ENCODE measurements at places on chromosomes 2 and 18.

- DNase-seq, result peak; percentile 47
These were observed 10.0 kb downstream of the HK2 start for GRCh38 chr2:74843899-74844298.

GRCh38 chr2:146916914-146917313 lies 927.9 kb upstream of the ACVR2A start:
- DNase-seq, result no peak

- DNase-seq, result no peak
These were observed 383.8 kb downstream of the FIGN start for GRCh38 chr2:163351966-163352365.

- no peak for DNase-seq
These were observed 335.8 kb downstream of the GULP1 start for GRCh38 chr2:188627471-188627870.

DNA sequence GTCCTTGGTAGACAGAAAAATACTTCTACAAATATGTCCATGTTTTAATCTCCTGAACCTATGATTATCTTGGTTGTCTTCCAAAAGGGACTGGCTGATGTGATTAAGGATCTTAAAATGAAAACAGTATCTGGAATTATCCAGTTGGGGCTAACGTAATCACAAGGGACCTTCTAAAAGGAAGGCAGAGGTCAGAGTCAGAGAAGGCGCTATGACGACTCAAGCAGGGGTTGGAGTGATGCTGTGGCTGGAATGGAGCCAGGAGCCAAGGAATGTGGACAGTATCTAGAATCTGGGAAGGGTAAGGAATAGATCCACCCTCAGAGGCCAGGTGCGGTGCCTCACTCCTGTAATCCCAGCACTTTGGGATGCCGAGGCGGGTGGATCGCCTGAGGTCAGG lies 4.2 kb upstream of the USP14 start:
- no peak for DNase-seq

DNA sequence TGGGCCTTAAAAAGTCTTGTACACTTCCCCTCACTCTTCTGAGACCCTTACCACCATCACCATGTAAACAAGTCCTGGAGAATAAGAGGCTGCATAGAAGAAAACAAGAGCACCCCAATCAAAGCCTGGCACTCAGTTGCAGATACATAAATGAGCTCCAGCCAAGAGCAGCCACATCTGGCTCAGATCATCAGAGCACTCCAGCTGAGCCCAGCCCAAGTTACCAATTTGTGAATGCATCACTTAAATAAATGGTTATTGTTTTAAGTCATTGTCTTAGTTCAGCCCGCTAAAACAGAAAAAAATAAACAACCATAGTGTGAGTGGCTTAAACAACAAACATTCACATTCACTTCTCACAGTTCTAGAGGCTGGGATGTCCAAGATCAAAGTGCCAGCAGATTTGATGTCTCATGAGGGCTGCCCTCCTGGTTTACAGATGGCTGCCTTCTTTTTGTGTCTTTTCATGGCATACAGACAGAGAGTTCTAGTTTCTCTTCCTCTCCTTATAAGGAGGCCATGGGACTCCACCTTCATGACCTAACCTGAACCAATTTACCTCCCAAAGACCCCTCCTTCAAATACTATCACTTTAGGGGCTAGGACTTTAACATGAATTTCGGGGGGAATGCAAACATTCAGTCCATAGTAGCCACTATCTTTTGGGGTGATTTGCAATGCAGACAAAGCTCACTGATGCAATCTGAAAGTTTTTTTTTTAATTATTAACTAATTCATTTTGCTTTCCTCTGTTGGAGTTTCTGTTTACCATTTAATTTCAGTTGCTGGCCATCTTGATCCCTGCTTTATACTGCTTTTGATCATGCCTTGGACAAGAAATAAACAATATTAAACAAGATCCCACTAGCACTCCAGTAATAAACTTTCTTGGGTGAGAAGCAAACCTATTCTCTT lies 187.5 kb upstream of the ACVR2A start:
- DNase-seq, result no peak

- no peak for DNase-seq
These were observed 4.9 kb downstream of the VIT start for GRCh38 chr2:36701391-36701795.

DNA sequence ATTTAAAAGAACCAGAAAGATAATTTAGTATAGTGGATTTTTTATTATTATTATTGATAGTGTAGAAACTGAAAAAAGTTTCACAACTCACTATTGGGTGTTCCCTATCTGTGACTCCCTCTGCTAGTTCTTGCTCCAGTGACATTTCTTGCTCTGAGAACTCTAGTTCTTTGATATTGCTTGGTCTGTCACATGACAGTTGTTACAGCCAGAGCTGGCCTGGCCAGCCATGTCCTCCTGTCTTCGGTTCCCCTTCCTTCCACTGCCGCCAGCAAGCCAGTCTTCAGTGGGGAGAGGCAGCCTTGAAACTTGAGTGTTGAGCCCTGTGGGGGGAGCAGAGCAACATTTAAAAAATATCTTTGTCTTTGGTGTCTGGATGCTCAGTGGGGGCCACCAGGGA lies 7.6 kb upstream of the THOC1 start:
- no peak for DNase-seq

DNA sequence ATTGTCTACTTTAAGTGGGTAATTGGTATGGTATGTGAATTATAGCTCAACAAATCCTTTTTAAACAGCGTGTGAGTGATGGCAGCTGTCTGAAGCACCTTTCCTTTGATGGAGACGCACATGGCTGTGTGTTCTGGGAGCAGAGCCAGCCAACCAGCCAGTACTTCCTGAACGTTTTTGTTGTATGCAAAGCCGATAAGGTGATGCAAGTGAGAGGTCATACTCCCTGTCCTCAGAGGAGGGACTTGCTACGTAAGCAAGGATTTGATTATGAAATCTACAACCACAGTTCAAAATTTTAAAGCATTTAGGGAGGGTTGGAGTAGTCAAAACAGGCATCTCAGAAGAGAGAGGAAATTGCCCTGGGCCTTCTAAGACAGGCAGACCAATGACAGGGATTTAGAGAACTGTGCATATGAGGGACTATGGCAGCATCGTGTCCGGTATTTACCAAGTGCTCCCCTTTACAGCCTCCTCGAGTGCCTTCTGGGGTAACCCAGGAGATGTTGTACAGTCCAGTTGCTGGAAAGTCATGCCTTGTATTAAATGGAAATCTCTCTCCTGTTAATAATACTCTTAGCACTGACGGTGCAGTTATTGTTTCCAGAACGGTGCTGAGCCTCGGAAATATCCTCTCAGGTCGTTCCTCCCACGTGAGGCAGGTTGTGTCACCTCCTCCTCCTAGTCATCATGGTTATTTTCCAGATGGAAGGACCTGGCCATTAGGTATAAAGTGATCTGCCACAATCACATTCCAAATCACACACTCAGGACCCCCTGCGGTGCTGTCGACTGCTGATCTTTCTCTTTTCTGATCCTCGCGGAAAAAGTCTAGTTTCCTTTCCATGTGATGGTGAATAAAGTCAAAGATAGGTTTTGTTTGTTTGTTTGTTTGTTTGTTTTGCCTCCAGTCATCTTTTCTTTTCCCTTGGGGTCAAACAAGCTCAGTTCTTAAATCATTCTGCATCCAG lies 28.4 kb downstream of the ARHGEF4 start:
- DNase-seq, result no peak

DNA sequence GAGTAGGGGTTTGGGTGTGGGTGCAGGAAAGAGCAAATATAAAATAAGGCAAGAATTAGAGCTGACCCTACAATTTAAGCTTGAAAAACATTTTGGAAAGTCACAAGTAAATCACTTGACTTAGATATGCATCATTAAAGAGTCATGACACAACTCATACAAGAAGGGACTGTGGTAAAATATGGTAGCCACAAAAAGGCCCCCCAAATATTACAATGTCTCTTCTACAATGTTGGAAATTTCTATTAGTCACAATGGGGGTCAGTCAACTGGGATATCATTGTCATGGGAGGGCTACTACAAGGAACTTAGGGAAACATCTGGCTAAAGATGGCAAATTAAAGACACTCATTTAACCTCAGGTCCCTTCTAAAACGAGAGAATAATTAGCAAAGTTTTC lies 15.7 kb upstream of the SERPINB2 start:
- no peak for DNase-seq

GRCh38 chr2:30527411-30527810 lies 80.4 kb downstream of the LCLAT1 start:
- DNase-seq, result no peak

GRCh38 chr2:10905006-10905861 lies 6.5 kb upstream of the KCNF1 start:
- DNase-seq, result no peak

DNA sequence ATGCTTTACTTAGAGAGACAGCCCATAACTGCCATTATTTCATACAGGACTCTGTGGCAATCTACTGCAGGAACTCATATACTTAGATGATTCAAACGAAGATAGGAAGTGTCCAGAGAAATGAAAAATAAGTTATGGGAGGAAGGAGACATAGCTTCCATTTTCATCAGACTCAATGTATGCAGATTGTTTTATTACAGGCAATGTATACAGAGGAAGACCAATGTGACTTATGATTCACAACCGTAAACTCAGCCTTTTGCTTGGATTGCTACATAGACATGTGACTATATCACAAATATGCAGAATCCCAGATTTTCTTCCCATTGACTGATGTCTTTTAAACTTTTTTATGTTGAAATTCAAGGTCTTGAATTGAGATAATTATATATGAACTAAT lies 793.4 kb downstream of the SATB2 start:
- DNase-seq, result no peak

DNA sequence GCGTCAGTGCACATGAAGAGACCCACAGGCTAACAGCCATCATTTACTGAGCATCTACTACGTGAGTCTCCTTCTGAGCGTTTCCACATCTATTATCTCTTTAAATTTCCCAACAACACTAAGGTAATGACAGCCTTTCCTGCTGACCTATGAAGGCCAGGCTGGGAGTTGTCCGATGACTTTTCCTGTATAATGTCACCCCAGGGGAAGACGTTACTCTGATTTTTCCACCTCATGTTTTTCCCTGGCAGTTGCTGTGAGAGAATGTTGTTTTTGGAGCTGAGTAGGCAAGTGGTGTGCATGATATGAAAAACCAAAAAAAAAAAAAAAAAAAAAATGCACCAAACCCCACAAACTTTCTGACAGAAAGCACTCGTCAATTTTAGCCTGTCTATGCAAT lies 207.6 kb downstream of the SLC8A1 start:
- peak; percentile 32 for DNase-seq

GRCh38 chr2:149732001-149732685 lies 144.6 kb upstream of the MMADHC start:
- no peak for DNase-seq

DNA sequence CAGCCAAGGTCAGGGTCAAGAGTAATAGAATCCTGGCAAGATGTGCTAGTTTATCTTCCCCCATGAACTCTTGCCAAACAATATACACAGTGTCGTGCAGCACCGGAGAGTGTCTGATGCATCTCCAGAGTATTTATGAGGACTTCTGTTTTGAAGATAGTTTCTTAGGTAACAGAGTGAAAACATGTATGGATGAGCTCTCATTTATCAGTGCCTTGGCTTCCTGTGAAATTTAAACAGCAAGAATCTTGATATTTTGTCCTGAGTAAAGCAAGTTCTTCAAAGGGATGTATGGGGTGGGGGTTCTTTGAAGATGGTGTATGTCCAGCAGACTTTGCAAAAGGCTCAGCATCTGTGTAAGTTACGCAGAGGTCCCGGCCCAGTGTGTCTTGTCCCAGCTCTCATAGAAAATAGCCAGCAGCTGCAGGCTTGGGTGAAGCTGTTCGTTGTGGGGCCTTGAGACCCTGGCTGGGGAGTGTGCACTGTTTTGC lies 361.0 kb upstream of the NT5C1B start:
- peak; percentile 18 for DNase-seq

DNA sequence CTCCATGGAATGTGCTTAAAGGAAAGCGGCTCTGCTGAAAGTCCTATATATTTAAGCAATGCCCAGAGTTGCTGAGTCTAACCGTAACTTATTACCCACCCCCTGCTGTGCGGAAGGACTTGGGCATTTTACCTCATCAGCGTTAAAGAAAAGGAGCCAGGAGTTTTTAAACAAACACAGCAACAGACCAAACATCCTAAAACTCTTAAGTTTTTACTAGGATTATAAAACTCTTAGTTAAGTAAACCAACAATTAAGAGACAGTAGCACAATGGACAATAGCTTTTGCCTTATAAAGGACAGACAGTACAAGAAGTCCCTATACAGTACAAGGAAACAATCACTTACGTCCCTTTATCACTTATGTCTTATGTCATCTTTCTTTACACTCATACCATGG lies 90.2 kb downstream of the ZNF521 start:
- DNase-seq, result no peak

DNA sequence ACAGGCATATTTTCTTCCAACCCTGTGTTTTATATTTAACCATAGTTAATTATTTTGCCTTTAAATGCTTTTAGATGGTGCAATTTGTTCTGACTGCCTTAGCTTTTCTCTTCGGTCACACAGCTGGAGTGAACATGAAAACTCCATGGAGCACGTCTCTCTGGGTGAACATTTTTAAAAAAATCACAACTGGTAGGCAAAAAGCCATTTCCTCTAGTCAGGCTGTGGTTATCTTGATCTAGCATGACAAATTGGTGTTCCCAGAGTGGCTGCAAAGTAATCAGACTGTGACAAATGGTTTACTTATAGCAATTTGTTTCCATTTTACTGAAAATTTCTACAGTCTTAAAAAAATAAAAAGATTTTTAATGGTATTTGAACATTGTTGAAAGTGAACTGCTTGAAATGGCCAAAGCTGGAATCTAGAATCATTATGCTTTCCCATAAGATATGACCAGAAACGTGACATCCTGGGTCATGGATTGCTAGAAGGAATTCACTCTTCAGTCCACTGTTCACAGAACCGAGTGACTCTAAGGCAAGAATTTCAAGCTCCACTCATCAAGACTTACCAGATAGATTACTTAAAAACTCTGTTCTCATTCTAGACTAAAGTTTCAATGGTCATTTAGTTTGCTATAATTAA lies 703.6 kb downstream of the CPS1 start:
- no peak for DNase-seq

- DNase-seq, result no peak
These were observed 56.7 kb upstream of the MSTN start for GRCh38 chr2:190119257-190119656.

- DNase-seq, result no peak
These were observed 84.3 kb downstream of the ACOXL start for GRCh38 chr2:110816404-110817365.

- no peak for DNase-seq
These were observed 40.4 kb downstream of the EN1 start for GRCh38 chr2:118806797-118807667.

GRCh38 chr2:9656270-9656766 lies 25.5 kb upstream of the YWHAQ start:
- peak; percentile 91 for DNase-seq
